ENCODE measurements at places on chromosomes 16 and 17. TPM values are rescaled to one million over a fixed set of nuclear protein-coding genes. Genes with fewer than 3 reads are reported as not detected.

CDH13 gene
- 293 TPM for total RNA-seq

PDIA2 gene
- total RNA-seq = 0.51 TPM

RNU2-1 gene
- not detected for total RNA-seq

COG4 gene
- 71.9 TPM for total RNA-seq

VTN gene
- 3.4 TPM for total RNA-seq

SGF29 gene
- total RNA-seq = 4.9 TPM

KRTAP1-3 gene
- total RNA-seq = not detected

TNFRSF17 gene
- total RNA-seq = not detected

UTS2R gene
- total RNA-seq = not detected

SALL1 gene
- total RNA-seq = 0.09 TPM

KIF1C gene
- total RNA-seq = 82.4 TPM

KRTAP9-4 gene
- not detected for total RNA-seq
